ENCODE measurements at places on chromosomes 4 and X. TPM values are rescaled to one million over a fixed set of nuclear protein-coding genes. Genes with fewer than 3 reads are reported as not detected.

The FGA gene
- not detected for total RNA-seq

- DNase-seq, result no peak
Observed at GRCh38 chr4:27062256-27062655, 201.6 kb downstream of the STIM2 start.

- no peak for DNase-seq
Observed at GRCh38 chrX:48702032-48702431, 5.5 kb downstream of the SUV39H1 start.

DNA sequence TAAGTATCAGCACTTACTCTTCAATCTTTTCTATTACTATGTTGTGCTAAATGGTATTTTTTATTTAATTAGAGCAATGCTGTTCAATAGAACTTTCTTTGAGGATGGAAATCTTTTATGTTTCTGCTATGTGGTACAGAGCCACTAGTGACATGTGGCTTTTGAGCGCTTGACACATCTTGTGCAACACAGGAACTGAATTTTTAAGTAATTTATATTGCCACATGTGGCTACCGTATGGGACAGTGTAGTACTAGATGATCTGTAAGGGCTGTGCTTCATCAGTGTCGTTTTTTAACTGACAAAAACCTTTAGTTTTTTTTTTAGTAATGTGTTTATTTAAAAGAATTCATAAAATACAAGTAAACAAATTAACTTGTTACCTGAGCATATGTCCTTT is 22.4 kb downstream of the HPRT1 start:
- no peak for DNase-seq

- no peak for DNase-seq
Observed at GRCh38 chr4:74009307-74009706, 10.8 kb upstream of the CXCL5 start.

Data from myocyte (in vitro differentiated cells).